ENCODE measurements at places on chromosomes 7 and 10.

- DNase-seq, result no peak
Observed at GRCh38 chr10:91033324-91033950, 112.5 kb upstream of the ANKRD1 start.

DNA sequence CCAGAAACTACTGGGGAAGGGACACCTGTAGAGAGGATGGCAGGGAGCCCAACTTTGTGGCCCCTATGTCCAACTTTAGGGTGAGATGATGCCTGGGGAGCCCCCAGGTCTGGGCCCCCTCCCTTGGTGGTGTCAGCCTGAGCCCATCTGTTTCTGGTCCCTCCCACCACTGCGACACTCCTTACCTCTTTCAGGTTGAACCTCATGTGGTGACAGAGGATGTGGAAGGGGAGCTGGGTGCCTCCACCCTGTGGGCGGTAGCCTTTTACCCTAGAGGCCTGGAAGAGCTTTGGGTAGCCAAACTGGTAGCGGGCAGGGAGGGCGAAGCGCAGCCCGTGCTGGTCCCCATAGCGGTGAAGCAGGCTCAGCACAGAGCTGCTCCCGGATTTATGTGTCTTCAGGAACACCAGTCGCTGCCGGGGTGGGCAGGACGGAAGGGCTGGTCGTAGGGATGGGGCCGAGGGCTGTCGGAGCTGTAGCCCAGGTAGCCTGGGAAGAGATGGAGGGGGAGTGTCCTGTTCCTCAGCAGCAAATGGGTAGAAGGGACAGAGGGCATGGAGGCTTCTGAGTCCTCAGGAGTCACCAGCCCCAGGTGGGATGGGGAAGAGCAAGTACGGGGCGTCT is 2.0 kb downstream of the GAL3ST4 start:
- no peak for DNase-seq

GRCh38 chr7:74084722-74085578 is 1.3 kb downstream of the LIMK1 start:
- no peak for DNase-seq

- no peak for DNase-seq
Observed at GRCh38 chr7:32680259-32681173, 185.2 kb downstream of the AVL9 start.

- DNase-seq, result no peak
Observed at GRCh38 chr7:142856565-142857245, 1.8 kb downstream of the EPHB6 start.

DNA sequence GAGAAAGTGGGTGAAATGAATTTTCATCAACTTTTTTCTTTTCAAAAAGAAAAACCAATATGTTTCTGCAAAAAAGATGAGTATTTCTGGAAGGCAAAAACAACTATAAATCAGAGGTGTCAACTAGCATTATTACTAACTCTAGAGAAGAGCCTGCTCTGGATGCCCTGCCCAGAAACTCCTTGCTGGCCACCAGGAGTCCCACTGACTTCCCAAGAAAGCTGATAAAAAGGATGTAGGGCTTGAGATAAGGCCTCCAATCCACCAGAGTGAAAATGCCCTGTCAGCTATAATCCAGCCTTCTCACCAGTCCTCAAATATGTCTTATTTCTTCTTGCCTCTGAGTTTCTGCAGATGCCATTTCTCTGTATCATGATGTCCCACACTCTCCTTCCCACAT is 16.7 kb upstream of the FZD1 start:
- no peak for DNase-seq

DNA sequence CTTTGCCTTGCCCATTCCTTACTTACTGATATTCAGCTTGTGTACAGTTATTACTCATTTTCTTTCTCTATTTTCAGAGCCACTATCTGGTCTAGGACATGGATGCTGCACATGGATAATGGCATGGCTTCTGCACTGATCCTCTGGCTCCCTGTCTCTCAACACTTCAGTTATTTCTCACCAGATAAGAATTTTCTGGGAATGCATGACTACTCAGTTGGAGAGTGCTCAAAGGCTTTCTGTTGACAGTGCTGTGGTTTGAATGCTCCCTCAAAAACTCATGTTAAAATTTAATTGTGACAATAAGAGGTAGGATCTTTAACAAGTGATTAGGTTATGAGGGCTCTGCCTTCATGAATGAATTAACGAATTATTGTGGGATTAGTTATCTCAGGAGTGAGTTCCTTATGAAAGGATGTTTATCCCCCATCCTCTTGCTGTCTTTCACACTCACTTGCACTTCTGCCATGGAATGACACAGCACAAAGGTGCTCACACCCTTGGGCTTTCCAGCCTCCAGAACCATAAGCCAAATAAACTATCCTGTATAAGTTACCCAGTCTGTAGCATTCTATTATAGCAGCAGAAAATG is 16.1 kb upstream of the PIK3CG start:
- no peak for DNase-seq

- DNase-seq, result peak; percentile 38
Observed at GRCh38 chr10:74824900-74825370, 1.5 kb upstream of the KAT6B start.

DNA sequence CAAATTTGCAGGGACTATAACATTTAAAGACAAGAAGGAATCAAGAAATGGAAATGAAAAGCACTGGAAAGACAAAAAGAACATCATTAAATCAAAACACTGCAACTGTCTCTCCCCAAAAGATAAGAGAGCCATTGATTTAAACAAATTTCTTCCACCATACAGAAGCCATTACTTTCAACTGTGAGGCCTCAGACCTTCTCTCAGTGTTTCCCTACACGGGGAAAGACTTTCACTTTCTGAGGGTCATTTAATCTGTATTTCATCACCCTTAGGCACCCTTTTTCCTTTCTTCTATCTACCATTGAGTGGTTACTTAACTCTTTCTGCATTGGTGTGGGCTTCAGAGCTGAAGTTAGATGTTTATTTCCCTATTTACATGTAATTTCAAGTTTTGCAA is 47.5 kb downstream of the CCDC172 start:
- DNase-seq, result no peak

- no peak for DNase-seq
Observed at GRCh38 chr10:119693262-119693957, 32.4 kb upstream of the INPP5F start.

GRCh38 chr10:24456322-24456721 is 247.4 kb downstream of the KIAA1217 start:
- no peak for DNase-seq

GRCh38 chr10:11285171-11285570 is 267.5 kb downstream of the CELF2 start:
- DNase-seq, result no peak

All from renal cortex interstitium (tissue), 15 donors.